ENCODE measurements at places on chromosomes 3 and 15.

- DNase-seq, result no peak
Measured at GRCh38 chr3:141804778-141805639, 41.8 kb downstream of the GRK7 start.

GRCh38 chr15:89747708-89748682, 3.1 kb downstream of the MESP1 start:
- DNase-seq, result no peak

GRCh38 chr3:79406175-79406574, 361.6 kb downstream of the ROBO1 start:
- DNase-seq, result no peak

DNA sequence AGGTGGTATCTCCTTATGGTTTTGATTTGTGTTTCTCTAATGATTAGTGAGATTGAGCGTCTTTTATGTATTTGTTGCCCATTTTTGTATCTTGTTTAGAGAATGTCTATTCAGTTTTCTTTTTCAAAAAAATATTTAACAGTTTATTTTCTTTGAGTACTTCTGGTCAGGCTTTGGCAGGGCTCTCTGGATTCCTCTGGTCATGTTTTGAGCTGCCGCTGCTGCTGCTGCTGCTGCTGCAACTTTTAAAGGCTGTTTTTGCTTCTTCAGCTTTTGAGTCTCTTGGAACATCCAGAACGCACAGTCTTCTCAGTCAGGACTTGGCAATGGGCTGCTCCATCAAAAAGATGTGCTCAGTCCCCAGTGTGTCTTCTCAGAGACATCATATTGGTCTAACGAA, 40.1 kb downstream of the REC114 start:
- DNase-seq, result no peak

DNA sequence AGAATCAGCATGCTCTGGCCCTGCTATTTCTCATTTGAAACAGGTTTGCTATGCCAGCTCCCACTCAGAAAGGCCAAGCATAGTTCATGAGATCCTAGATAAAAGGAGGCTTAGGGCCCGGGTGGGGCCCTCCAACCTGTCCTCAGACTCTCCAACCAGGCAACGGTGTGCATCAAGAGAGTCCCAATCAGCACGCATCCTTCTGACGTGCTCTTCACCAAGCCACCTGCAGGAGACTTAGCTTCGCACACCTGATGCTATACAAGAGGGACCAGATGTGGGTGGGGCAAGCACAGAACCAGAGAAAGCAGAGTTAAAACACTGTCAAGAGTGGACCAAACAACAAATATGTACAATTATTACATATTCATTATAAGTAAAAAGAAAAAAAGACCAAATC, 17.3 kb downstream of the STIMATE start:
- no peak for DNase-seq

- no peak for DNase-seq
Measured at GRCh38 chr3:116176974-116177555, 268.2 kb downstream of the LSAMP start.

- no peak for DNase-seq
Measured at GRCh38 chr15:38701149-38701548, 136.5 kb upstream of the RASGRP1 start.

Data from HFFc6 (cell line).